CMK (cell line): ENCODE measurements at places on chromosomes 11 and 22.

DNA sequence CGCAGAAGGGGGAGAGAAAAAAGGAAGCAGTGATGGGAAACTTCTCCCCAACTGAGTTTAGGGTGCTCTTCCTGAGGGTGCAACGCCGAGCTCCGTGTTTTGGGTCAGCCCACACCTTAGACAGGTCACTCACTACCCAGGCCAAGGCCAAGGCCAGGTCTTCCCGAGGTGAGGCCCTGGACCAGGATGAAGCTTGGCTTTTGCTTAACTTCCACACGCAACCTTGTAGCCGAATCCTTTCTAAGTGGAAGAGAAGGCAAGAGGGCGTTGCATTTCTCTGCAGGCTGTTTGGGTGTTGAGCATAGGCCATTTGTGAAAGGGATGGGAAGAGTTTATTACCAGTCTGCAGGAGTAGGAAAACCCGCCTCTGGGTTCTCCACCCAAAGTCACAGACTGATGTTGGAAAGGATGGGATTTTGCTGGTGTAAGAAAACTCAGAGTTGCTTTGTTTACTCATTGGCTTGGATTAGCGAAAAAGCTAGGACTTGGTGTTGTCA lies 1.5 kb downstream of the KREMEN1 start:
- no peak for DNase-seq

- DNase-seq: no peak
These were observed 89.8 kb downstream of the RTL6 start for GRCh38 chr22:44407987-44408828.

DNA sequence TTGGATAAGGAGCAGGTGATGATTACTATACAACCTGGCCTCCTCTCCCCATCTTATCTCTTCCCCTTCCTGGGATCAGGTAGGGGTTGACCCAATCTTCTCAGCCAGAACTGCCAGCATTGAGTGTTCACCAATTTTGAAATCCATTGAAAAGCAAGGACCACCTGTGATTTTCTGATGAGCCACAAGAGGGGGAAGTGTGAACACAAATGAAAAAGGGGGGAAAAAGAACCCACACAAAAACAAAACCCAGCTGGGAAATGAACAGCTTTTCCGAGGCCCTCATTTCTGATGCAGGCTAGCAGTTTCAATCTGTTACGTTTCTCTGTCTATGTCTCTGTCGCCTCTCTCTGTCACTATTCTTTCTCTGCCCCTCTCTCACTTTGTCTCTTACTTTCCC lies 161.9 kb downstream of the INSC start:
- no peak for DNase-seq

- no peak for DNase-seq
These were observed 58.9 kb downstream of the ABTB2 start for GRCh38 chr11:34298871-34299270.

DNA sequence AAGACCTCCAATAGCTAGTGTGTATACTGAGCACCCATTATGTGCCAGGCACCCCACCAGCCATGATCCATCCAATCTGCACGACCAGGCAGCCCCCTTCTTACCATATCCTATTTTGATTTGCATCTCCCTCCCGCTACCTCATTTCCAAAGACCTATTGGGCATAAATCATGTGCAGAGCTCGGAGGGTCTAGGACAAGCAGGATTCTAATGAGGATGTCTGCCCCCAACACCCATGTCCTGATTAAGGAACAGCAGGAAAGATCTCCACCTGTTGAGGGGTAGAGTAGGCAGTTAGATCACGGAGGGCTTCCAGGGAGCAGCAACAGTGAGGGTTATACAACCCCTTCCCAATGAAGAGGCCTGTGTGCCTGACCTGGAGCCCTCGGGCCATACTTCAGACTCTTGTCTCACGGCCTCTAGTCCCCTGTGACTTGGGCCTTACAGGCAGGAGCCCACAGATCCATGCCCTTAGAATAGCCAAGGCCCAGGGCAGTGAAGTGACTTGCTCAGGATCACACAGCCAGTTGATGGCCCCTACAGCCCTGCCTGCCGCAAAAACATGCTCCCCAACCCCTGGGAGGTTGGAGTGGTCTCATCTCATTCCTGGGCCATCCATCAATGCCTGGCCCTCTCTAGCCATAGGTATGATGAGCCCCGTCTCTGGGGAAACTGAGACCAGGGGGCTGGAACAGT lies 3.5 kb downstream of the RAB3IL1 start:
- DNase-seq: no peak

DNA sequence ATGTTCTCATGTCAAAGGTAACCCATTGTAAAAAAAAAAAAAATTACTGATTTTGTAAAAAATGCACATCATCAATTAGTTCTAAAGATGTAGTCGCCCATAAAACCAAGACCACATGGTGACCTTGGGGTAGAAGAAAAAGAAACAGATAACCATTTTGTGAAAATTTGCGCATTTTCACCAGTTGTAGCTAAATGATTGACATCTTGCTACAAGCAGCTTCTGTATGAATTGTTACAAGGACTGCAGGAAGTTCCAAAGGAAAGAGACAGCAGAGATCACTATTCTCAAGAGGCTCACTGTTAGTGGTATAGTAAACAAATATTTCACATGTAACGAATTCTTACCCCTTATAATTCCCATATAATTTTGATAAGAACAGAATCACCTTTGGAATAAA lies 48.7 kb downstream of the MAML2 start:
- no peak for DNase-seq

GRCh38 chr11:123431619-123432018 lies 1.6 kb downstream of the GRAMD1B start:
- DNase-seq: no peak

- DNase-seq: no peak
These were observed 36.1 kb upstream of the PHOX2A start for GRCh38 chr11:72280037-72280436.

GRCh38 chr22:20095521-20095920 lies 15.5 kb downstream of the DGCR8 start:
- DNase-seq: no peak

- DNase-seq: no peak
These were observed 4.8 kb downstream of the NRXN2 start for GRCh38 chr11:64718084-64718779.

GRCh38 chr22:38870791-38871359 lies 1.1 kb downstream of the CBX6 start:
- no peak for DNase-seq

DNA sequence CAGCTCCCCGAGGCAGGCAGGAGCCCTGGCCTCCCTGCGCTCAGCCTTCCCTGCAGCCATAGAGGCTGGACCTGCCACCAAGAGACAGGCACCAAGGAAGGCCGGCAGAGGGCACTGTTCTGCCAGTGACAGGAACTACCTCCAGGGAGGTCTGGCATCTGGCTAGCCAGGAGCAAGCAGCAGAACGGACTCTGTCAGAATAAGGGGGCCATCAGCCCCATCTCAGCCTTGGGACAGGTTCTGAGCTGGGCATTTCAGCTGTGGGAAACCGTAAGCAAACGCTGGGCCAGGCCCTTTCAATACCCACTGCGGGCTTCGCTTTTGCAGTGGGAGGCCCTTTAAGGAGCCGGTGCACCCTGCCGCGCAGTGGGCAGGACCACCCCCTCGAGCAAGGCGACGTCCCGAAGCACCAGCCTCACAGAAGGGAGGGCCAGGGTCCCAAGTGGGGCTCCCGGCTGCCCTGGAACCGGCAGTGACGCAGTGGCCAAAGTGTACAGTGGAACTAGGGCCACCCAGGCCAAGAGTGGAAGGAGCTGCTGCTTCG lies 18.2 kb downstream of the IFT27 start:
- DNase-seq: peak; percentile 62

DNA sequence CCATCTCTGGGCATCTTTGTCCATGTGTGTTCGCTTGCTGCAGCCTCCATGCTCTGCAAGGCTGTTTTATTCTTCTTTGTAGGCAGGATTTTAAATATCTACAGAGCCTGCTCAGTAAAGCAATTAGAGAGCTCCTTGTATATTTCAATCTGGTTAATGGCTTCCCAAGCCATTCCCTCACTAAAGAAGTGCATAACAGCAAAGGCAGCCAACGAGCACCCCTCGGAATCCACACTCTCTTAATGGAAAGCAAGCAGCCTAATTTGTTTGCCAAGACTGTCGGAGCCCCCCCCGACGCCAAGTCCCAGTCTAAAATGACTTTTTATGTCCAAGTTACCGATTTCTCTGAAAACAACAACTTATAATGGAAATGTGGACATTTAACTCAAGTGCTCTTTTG lies 123.6 kb downstream of the ARL14EP start:
- DNase-seq: no peak

DNA sequence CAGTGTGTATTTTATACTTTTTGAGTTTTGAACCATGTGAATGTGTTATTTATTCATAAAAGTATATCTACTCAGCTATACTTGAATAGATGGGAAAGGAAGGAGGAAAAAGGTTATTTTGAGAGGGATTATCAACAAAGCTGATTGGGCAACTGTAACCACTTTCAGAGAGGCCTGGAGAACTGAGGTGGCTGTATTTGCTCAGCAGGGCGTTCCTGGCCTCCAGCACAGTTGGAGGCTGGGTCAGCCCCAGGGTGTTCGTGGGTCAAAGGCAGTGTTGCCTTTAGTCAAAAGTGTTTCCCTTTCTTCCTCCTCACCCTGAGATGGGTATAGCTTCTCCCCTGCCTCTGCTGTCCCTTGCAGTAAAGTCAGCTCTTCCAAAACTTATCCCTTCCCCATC lies 26.7 kb downstream of the ASCC2 start:
- DNase-seq: no peak

- DNase-seq: no peak
These were observed 15.3 kb upstream of the RASL10A start for GRCh38 chr22:29330753-29331152.

DNA sequence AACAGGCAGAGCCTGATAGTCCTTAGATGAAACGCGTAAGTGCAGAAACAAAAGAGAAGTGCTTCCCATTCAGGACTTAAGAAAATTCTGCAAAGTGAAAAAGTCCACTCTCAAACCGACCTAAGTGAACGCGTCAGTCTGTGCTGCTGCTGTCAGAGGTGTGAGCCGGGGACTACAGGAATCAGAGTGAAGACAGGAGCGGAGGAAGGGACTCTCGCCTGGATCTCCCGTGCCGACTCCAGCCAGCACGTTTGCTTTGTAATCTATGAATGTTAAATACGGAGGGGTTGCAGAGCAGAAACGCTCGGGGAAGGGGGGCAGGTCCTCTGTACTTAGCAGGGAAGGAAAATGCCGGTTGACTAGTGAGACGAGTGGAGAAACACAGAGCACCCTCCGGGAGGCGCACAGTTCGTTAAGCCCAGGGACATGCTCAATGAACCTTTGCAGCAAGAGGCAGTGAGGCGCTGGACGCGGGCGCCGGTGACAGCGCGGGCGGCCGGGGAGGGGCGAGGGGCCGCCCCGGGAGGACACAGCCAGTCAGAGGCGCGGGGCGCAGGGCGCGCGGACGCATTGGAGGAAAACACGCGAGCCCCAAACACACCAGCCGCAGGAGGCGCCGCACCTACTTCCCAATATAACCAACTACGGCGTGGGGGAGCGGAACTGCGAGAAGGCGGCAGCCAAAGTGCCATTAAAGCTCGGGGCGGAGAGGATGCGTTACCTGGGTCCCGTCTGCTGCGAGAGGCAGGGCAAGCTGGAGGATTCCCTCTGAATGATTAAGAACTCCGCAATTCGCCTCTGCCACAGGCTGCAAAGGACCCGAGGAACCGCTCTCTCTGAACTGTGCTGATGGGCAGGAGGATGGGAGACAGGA lies at the start of gene CNTN5:
Gene CNTN5 (plus strand): TSS at position 598 of the 874 bp plus-strand sequence.
- no peak for DNase-seq

- DNase-seq: no peak
These were observed 24.3 kb upstream of the KCNQ1OT1 start for GRCh38 chr11:2724104-2724503.

DNA sequence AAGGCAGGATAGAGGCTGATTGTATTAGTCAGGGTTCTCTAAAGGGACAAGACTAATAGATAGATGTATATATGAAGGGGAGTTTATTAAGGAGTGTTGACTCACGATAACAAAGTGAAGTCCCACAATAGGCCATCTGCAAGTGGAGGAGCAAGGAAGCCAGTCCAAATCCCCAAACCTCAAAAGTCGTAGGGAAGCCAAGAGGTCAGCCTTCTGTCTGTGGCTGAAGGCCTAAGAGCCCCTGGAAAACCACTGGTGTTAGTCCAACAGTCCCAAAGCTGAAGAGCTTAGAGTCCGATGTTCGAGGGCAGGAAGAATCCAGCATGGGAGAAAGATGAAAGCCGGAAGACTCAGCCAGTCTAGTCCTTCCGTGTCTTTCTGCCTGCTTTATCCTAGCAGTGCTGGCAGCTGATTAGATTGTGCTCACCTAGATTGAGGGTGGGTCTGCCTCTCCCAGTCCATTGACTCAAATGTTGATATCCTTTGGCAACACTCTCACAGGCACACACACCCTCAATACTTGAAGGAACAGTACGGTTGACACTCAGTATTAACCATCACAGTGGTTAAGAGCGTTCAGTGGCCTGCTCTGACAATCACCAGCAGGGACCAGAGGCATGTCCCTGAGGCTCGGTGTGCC lies 135.6 kb downstream of the CSNK2A3 start:
- no peak for DNase-seq

- DNase-seq: no peak
These were observed at the start of gene DAGLA for GRCh38 chr11:61679893-61680621. Gene DAGLA, plus strand, starts transcription at chr11:61680391. Its CDS starts 39,765 bp downstream, at chr11:61720156.

DNA sequence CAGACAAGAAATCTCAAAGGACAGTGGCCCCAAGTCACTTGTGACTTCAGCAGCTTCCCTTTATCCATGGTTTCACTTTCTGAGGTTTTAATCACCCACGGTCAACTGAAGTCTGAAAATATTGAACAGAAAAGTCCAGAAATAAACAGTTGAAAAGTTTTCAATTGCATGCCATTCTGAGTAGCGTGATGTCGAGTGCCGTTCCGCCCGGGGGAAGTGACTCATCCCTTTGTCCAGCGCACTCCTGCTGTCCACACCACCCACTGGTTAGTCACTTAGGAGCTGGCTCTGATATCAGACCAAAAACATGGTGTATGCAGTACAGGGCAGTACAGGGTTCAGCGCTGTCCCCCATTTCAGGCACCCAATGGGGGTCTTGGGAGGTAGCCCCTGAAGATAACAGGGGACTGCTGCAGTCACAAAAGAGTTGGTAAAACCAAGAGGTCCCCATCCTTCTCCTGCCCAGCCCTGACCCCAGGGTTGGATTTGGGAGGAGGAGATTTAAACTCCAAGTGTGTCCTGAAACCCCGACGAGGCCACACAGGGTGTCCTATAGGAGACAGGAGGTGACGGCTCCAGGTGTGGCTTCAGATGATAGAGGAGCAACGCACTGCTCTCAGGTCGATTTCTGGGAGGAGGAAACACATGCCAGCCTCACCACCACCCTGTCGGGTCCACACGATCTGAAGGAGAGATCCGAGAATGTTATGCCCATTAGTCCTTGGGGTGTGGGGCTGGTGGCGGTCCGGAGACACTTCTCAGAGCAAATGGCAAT lies 390.1 kb downstream of the CTTN start:
- DNase-seq: no peak
